ENCODE measurements at places on chromosomes 2 and 18.

GRCh38 chr2:232353096-232353495 is 25.5 kb upstream of the ALPP start:
- DNase-seq, result no peak

DNA sequence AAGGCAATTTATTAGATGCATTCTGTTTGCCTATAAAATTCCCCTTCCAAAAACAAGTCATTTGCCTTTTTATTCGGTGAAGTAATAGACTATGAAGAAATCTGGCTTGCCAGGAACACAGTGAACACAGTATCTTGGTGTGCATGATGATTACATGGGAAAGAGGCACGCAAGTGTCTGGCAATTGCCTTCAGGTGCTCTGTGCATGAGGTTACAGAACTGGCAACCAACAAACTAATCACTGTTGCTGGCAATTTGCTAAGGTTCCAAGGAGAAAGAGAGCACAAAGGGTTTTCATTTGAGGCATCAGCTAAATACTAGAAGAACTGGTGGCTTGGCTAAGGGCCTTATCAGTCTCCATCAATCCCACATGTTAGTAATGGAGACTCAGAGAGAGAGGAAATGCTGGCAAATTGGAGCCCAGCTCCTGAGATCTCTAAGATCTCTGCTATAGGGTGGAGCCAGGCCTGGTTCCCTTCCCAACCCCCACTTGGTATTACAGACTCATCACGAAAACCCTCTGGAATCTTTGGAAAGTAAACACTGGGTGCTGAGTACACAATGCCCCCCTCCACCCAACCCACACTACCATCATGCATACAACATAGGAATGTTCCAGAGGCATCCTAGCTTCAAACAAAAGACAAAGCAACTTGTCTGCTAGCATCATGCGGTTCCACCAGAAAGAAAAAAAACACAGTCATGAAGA is 10.4 kb downstream of the RNF152 start:
- DNase-seq, result no peak

DNA sequence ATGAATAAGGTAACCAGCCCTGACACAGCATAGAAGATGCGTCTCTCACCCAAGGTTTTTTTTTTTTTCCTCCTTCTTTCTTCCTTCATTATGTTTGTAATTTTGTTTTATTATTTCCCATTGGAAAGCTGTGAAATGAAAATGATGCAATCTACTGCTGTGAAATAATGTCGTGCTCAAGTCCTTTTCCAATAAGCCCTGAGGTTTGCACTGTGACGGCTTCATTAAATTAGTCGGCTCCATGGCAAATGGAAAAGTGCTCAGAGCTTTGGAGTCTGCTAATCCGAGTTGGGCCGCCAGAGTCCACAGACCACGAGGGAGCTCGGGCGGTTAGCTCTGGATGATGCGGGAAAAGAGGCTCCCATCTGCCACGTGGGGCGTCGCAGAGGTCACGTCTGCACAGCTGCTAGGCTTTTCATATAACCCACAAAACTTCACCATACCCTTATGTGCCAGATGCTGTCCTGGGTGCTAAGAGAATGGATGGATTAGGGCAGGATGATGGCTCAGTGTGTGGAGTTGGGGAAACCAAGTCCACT is 92.3 kb upstream of the CAPN13 start:
- no peak for DNase-seq

- no peak for DNase-seq
Observed at GRCh38 chr2:15546297-15547098, 14.6 kb downstream of the NBAS start.

- DNase-seq, result no peak
Observed at GRCh38 chr2:229346816-229347540, 75.9 kb upstream of the PID1 start.

- peak; percentile 78 for DNase-seq
Observed at GRCh38 chr18:58303363-58303762, 259.3 kb downstream of the NEDD4L start.

- no peak for DNase-seq
Observed at GRCh38 chr2:9638532-9638931, 7.7 kb upstream of the YWHAQ start.

DNA sequence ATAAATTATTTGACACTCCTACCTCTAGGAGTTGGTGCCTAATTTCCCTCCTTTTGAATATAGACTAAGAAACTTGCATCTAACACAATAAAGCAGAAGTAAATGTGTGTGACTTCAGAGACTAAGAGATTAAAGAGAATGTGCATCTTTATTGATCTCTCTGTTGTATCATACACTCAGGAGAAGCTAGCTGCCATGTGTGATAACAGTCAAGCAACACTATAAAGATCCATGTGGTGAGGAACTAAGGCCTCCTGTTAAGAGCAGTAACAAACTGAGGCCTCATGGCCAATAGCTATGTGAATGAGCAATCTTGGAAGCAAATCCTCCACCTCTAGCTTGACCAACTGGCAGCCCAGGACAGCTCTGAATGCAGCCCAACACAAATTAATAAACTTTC is 3.4 kb downstream of the FANCL start:
- no peak for DNase-seq

DNA sequence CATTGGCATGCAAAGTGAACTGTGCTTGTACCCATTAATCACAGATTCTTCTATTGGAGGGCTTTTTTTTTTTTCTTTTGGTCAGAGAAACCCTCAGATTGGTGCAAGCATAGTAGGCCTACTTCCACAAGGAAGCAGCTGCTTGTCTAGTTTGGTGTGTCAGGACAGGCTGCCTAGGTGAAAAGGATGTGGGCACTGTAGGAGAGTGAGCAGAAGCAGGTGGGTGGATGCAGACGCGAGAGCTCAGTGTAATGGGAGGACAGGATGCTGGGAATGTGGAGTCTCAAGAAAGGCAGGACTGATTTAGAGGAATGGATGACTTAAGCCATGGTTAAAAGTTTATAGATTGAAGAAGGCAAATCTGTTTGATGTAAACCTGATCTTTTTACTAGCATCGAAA is 3.1 kb downstream of the ELP2 start:
- DNase-seq, result peak; percentile 58

DNA sequence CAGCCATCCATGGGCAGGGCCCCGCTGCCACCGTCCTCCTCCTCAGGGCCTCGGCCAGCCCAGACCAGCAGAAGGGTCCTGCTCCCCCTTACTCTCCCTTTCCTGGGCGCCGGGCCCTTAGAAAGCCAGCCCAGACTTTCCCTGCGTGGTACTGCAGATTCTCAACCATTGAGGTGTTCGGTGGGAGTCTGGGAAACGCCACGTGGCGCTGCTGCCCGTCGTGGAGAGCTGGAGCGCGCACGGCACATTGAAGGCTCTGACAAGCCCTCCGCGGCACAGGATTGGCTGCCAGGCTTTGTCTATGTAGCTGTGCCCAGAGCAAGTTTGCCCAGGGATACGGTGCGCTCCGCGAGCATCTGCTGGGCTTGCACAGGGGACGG is 10.4 kb upstream of the KLHL30 start:
- DNase-seq, result no peak

GRCh38 chr2:42909966-42910365 is 117.6 kb upstream of the HAAO start:
- DNase-seq, result no peak

DNA sequence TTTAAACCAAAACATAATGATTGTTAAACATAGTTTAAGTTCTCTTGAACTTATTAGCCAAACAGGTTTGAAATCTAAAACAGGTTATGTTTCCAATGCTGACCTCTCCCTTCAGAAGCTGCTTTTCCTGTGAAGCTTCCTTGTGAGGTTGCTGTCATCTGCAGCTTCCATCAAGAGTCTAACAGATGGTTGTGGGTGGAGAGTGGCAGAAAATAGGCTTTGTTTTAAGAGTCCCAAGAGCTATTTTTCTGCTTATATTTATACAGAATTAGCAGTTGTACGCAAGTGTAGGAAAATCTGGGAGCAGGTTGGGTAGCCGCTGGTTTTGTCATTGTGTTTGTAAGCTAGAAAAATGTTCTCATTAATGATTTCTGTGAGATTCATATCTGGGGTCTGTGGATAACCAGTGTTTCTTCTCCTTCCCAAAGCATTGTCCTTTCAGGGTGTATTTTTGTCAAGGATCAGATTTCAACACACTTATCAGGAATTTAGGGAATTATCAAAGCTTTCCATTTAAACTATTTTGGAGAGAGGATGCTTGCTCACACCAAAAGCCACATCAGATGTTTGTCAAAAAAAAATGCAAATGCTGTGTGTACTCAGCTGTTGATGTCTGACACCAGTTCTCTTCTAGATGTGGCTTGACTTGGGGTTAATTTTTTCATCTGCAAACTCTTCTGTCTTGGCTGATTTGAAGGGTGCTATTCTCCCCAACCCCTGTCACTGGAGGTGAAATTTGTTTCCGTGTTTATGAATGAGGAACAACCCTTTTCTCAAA is 78.1 kb upstream of the KIF5C start:
- DNase-seq, result no peak

- no peak for DNase-seq
Observed at GRCh38 chr2:29603341-29603740, 318.0 kb downstream of the ALK start.

DNA sequence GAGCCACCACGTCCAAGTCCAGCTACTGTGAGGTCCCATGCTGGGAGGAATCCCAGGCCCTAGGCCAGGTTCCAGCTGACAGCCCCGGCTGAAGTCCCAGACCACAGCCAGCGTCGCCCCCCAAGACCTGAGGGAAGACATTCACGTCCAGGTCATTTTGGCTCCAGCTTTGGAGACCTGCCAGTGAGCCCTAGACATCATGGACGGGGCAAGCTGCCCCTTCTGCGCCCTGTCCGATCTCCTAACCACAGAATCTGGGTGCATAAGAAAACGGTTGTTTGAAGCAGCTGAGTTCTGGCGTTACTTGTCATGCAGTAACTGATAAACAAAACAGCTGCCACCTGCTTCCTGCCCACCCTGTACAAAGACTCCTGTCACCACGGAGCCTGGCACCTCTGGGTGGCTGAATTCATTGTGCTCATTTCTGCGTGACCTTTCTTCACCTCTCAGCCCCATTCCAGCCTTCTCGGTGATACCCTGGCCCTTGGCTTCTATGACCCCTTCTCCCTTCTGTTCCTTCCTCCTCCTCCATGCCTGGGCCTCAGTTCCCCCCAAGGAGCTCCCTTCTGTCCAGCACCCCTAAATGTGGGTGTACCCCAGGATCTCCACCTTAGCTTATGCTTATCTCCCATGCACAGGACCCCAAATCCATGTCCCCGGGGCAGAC is 72.6 kb upstream of the SMAD7 start:
- DNase-seq, result no peak

GRCh38 chr18:48450685-48451084 is 41.5 kb upstream of the ZBTB7C start:
- no peak for DNase-seq

DNA sequence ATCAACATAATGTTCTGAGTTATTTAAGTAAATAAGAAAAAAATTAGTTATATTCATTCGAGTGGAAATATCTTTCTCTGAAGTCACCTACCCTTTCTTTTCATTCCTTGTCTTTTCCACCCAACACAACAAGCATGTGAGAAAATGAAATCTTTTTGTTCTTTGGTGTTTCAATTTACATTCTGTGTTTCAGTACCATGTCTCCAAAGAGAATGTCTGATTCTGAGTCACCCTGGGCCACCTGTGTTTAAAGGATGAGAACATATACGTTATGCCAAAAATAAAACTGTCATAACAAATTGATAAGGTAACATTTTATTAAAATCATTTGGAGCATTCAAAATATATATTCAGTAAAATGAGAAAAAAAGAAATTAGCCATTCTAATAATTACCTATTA is 470.8 kb downstream of the ZNF804A start:
- DNase-seq, result no peak

GRCh38 chr2:130251873-130252620 is 53.8 kb upstream of the TUBA3E start:
- no peak for DNase-seq

GRCh38 chr2:107542314-107542740 is 284.4 kb upstream of the RGPD4 start:
- no peak for DNase-seq

GRCh38 chr2:191701696-191702095 is 23.8 kb downstream of the NABP1 start:
- DNase-seq, result no peak

DNA sequence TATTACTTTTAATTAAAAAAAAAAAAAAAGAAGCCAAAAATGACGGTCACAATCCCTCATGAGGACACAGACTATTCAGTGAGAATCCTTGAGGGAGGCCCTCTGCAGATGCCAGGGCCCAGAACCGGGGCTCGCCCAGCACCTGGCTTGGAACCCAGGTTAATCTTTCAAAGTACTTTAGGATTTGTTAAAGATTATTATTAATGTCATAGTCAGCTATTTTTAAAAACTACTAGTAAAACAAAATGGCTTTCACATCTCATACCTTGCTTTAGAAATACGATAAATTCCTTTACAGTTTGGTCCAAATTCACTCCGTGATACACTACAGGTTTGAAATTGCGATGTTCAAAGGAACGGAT is 27.1 kb downstream of the C2orf76 start:
- no peak for DNase-seq
